ENCODE measurements at places on chromosomes 3 and 15.

DNA sequence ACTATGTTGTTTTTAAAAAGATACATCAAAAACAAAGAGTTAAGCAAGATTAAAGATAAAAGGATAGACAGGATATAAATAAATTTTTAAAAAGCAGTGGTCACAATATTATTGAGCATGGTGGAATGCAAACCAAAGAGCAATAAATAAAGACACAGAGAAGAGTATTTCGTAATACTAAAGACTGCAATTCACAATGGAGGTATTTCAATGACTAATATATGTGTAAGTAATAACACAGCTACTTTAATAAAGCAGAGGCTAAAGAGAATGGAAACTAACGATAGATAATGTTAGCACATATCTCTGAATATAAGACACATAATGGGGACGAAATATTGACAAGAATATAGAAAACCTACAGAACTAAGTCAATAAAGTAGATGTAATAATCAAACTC is 219.6 kb downstream of the WDR72 start:
- no peak for DNase-seq

- DNase-seq, result no peak
Measured at GRCh38 chr15:48435321-48435720, 104.1 kb downstream of the DUT start.

DNA sequence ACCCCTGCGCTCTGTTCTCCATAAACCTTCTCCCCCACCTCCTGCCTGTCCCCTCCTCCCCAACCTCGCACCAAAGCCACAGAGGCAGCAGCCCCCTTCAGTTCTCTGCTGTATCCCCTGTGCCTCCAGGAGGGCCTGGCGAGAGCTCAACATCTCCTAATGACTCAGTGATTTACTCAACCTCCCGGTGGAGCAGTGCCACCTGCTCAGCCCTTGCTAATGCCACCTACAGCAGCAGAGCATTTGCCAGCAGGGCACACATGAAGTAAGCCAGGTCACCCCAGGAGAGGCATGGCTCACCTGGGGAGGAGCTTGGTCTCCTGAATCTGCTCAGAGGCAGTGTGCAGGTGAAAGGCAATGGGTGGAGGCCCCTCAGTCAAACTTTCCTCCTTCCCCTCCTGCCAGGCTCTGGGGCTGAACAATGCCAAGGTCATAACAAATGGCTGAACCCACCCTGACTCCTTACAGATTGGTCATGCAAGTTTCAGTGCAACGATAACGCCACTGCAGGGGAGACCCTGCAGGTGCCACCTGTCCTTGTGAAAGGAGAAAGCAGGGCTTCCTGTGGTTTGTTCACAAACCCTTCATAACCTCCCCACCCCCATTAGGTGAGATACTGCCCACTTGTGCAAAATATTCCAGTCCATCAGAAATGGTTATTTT is 19.8 kb downstream of the TRPM1 start:
- DNase-seq, result no peak

GRCh38 chr3:150094150-150094933 is 123.6 kb upstream of the PFN2 start:
- no peak for DNase-seq

- no peak for DNase-seq
Measured at GRCh38 chr3:149615731-149616221, 42.0 kb downstream of the WWTR1 start.

DNA sequence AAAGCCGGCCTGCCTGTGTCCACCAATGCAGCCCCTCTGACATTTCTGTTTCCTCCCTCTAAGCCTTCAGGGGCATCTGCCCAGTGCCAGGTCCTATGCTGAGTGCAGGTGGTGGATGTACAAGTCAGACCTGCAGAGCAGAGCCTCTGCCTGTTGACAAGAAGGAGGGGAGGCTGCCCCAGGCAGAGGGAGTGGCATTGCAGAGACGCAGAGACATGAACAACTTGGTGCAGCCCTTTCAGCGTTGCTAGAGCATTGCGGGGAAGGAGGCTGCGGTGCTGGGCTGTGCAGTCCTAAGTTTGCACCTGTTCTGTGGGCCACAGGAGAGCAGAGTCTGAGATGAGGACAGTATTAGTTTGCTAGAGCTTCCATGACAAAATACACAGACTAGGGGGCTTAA is 65.2 kb downstream of the LSM3 start:
- no peak for DNase-seq

DNA sequence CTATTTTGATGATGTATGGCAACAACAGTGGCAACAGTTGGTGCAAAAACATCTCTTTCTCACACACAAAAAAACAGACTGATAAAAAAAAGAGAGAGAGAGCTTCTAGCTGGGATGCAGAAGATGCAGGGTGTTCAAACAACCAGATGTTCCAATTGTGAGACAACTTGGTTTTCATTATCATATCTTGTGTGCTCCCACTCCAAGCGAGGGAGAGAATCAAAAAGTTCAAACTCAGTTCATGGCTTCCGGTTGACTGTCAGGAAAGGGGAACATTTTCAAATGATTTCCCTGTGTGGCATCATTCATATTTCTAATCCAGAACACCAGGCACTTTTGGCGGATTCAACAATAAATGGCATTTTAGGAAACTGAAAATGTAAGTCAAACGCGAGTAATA is 72.1 kb downstream of the RSL24D1 start:
- no peak for DNase-seq

DNA sequence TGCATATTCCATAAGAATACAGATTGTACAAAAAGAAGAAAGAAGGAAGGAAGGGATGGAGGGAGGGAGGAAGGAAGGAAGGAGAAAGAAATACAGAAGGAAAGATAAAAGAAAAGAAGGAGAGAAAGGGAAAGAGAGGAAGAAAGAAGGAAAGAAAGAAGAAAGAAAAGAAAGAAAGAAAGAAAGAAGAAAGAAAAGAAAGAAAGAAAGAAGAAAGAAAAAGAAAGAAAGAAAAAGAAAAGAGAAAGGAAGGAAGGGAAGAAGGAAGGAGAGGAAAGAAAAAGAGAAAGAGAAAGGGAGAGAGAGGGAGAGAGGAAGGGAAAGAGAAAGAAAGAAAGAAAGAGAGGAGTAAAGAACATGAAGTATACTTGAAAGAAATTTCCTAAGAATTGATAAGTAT is 577.9 kb upstream of the ALCAM start:
- DNase-seq, result no peak

GRCh38 chr3:52195823-52196331 is 2.1 kb upstream of the ALAS1 start:
- DNase-seq, result no peak

DNA sequence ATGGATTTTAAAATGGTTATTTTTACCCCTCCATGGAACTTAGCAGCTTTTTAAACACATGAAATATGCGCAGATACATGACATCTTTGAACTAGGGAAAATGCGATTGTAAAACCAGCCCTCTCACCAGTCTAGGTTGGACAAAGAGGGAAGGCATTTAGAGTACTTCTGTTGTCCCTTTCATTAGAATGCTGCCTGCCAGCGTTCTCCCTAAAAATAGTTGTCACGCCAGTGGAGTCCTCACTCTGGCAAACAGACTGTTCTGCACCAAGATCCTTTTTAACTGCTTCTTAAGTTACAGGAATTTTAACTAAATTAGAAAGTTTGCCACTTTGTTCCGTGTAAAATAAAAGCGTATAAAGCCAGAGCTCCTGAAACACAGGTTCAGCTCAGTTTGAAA is 295.3 kb downstream of the VPS13C start:
- no peak for DNase-seq

GRCh38 chr3:39064646-39065045 is 12.8 kb downstream of the WDR48 start:
- DNase-seq, result no peak

DNA sequence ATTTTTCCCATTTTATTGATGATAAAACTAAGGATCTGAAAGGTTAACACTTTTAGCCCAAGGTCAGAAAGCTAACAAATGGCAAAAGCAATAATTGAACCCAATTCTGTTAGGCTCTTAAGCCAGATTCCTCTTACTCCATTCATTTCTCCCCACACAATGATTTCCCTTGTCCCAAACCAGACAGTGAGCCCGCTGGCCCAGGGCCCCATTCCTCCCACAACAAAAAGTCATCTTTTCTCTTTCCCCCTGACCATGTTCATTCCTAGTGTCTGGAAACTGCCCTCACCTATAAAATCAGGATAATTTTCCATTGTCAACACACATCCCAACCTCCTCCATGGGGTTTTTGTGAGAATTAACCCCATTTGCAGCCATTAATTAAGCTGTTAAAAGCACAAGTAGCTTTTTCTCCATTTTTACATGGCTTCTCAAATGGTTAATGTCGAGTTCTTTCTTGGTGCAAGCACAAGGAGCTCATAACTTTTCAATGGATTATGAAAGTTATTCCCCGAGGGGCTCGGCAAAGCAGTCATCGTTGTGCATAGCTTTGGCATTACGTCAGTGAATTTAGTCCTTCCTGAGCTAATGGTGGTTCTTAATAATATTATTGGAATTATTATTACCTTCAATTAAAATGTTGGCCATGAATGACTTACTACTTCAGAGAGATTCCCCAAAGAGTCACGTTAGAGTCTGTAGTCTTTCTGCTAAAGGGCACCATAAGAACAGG is 151.0 kb upstream of the WNT5A start:
- DNase-seq, result no peak

DNA sequence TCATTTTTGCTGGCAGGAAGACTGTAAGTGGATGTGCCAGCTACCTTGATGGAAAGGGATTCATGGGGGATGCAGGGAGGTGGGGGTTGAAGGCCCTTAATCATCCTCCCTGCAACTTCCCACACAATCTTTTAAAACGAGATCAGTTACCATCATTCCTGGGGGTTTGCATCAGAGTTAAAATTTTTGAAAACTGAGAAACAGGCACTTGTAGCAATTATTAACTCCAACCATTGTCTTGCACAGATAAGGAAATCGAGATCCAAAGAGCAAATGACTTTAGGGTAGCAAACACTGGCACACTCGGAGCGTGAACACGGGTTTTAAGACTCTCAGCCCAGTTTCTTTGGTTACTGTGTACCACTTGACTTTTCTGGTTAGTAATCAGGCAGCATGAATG is 41.9 kb downstream of the GPD1L start:
- DNase-seq, result no peak

GRCh38 chr15:66723826-66724731 is 22.0 kb downstream of the SMAD6 start:
- no peak for DNase-seq

DNA sequence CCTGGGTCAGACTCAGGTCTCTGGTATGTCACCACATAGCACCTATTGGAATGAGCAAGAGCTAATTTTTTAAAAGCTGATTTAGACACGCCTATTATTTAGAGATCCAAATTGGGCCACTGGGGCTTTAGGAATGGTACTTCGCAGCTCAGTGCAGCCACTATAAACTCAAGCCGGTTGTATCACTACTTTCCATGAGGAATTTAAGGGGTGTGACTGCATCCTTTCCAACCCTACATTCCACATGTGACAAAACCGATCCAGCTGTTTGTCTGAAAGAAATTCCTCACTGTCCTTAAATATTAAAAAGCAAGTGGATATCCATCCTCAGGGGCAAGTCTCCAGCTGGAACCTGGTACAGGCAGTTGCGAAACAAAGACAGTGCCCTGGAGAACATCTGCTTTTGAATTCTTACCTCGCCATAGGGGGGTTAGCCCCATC is 12.8 kb downstream of the VGLL3 start:
- DNase-seq, result no peak

DNA sequence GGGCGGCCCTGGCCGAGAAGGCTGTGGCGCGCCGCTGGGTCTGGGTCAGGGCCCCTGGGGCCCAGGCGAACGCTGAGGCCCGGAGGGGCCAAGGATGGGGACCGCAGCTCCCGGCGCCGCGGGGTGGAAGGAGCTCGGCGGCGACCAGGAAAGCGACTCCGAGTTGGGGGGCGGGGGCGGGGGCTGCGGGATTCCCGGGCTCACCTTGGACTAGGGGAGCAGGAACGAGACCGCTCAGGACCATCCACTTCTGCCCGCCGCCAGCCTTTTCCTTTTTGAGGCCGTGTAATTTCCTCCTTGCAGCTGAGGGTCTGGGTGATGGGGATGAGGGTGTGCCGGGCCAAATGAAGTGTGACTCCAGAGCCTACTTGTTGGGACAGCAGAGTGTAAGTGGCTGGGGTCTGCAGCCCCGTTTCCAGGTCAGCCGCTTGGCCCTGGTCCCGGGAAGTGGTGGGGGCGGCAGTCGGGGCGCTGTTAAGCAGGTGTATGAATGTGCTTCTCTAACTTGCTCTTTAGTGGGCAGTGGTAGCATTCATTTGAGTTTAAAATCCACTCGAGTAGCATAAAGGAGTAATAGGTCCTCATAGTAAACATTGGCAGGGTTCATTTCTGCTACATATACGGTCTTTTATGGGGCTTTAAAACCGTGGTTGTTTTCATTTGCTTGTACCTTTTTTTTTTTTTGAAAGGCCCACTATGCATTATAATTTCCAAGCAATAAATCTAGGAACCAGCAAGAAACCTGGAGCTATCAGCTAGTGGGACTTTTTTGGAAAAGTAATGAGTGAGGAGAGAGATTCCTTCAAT is 717 bp downstream of the PXK start:
- DNase-seq, result peak; percentile 24

DNA sequence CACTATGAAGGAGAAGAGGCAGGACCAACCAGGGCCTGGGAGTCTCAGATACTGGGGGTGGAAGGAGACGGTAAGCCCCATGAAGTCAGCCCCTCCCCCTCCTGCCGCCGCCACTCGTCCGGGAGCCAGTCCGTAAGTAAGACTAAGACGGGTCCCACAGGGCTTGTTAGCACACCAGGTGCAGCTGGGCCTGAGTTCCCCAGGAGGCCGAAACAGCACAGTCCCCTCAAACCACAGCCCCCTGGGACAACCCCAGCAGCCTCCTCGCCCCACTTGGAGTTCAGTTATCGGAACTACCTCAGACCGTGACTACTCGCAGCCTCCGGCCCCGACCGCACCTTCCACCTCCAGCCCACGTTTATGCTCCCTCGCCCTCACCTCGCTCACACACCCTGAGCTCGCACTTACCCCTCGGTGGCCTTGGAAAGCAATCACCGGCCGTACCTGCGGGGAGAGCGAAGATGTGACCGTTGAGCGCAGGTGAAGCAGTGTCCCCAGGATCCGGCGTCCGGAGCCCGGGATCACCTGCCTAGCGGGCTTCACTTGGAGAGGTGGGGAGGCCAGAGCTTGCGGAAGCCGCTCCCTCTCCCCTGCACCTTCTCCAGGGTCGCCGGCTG is 557 bp downstream of the ELL3 start:
- DNase-seq, result no peak

GRCh38 chr3:179304605-179305004 is 18.2 kb upstream of the ZNF639 start:
- no peak for DNase-seq

DNA sequence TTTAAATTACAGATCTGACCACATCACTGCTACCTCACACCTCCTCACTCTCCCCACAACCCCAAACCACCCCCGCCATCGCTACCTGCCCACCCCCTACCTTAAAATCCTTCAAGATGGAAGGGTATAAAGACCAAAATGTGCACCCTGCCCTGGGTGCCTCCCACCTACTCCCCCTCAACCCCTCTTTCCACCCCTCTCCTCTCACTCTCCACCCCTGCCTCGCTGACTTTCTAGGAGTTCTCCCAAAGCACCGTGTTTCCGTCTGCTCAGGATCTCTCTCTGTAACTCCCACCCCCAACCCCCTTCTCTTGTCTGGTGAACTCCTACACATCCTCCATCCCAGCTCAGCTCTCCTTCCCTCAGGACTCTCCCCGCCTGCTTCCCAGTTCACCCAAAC is 69.1 kb downstream of the MEGF11 start:
- no peak for DNase-seq

Data from Caco-2 (cell line).